ENCODE measurements at places on chromosomes 16 and 17.

GRCh38 chr17:75908201-75908600, 3.5 kb upstream of the MRPL38 start:
- no peak for DNase-seq

DNA sequence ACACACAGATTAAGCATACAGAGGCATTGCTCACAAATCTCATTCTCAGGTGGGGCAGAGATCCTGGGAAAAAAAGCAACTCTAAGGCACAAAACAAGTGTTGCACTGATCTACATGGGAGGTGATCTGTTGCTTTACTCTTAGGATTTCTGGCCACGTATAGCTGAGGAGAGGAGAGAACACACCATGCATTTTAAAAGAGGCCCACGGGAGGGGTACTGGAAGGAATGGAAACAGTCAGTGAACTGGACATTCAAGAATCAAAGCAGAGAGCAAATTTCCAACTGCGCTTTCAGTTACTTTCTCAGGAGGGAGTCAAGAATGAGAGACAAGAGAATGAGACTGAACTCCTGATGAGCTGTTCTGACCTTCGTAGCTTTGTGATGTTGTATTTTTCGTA, 1105.9 kb downstream of the CDH8 start:
- DNase-seq = no peak

- no peak for DNase-seq
Observed at GRCh38 chr16:11494029-11494428, 92.7 kb downstream of the LITAF start.

- no peak for DNase-seq
Observed at GRCh38 chr17:41814195-41814594, 1.4 kb downstream of the FKBP10 start.

- DNase-seq = no peak
Observed at GRCh38 chr17:38881600-38882191, 11.8 kb downstream of the LASP1 start.

DNA sequence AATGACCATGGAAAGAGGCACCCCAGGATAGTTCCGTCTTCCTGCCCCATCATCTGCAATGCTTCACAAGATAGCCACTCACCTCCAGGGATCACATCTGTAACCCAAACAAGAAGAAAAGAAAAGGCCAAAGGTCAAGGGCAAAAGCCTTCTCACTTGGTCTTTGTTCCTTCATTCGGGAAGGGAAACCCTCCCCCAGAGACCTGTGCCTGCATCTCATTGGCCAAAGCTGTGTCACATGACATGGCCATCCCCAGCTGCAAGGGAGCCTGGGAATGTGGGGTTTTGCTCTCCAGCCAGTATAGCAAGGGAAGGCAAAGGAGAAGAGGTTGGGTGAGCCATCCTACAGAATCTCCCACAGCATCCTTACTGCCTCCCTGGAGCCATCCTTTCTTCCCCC, 47.9 kb downstream of the NOL11 start:
- DNase-seq = no peak

DNA sequence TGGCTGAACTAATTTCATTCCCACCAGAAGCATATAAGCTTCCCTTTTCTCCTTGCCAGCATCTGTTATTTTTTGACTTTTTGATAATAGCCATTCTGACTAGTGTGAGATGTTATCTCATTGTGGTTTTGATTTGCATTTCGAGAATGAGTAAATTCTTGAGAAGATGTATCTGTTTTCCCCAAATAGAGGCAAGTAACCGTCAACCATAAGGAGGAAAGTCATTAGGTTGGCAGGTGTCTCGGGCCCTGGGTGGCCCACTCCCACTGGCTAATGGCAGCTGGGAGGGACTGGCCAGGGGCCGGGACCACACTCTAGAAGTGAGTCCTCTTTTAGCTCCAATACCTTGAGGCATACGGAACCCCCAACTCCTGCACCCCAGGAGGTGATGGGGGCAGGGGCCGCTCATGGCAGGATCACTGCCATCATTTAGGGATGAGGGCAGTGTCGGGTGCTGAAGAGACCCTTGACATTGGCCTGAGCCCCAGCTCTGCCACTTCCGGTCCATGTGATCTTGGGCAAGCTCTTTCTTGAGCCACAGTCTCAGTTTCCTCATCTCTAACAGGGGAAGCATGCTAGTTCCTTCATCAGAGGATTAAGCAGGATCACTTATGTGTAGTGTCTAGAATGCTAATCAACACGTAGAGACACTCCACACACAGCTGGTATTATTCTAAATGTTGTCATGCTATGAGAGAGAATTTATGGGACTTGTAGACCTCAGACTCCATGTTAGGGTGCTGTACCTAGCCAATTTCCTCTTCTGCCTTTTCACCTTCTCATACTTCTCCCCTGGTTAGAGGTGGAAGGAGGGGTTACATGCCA, 44.3 kb downstream of the RGS9 start:
- no peak for DNase-seq

GRCh38 chr16:75476817-75477216, 12.3 kb upstream of the TMEM170A start:
- DNase-seq = no peak

DNA sequence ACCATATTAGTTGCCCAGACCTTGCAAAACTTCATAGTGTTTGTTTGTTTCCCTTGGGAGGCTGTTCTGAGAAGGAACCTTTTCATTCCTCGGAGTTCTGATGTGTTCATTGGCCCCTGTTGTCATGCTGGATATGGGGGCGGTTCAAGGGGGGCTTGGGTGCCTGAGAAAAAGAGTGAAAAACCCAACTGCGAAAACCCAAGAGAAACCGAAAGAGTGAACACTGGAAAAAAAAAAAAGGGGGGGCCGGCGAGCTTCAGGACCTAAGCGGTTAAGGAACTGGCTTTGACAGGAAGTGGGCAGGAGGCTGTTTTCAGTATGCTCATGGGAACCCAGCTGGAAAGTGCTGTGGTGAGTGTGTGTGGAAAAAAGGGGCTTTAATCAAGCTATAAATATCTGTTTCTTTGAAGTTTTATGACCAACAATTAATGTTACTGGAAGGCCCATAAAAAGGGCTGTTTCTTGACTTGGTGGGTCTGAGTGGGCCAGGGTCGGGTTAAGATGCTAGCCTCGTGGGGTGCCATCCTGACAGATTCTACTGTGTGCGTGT, 510.7 kb downstream of the MAF start:
- no peak for DNase-seq
